Liver (tissue), 10 donors: ENCODE measurements at places on chromosomes 2 and 18. TPM values are rescaled to one million over a fixed set of nuclear protein-coding genes. Genes with fewer than 3 reads are reported as not detected.

DNA sequence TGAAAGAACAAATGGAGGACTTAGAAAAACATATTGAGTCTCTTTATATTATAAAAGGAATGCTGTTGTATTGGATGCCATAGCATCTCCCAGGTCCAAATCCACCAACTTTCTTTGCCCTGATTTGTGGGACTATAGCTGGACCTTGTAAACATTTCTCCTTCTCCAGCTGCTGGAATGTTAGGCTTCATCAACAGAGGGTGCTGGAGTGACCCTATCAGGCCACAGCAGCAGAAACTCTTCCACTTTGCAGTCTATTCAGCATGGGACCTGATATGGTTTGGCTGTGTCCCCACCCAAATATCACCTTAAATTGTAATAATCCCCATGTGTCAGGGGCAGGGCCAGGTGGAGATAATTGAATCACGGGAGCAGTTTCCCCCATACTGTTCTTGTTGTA lies 138.4 kb upstream of the ARL4C start:
- no peak overlapping the region for H3K4me3 ChIP-seq
- H3K27ac ChIP-seq, result no peak overlapping the region
- H3K36me3 ChIP-seq, result no peaks in the 10 kb centered on the region
- no peaks in the 10 kb centered on the region for H3K27me3 ChIP-seq

DNA sequence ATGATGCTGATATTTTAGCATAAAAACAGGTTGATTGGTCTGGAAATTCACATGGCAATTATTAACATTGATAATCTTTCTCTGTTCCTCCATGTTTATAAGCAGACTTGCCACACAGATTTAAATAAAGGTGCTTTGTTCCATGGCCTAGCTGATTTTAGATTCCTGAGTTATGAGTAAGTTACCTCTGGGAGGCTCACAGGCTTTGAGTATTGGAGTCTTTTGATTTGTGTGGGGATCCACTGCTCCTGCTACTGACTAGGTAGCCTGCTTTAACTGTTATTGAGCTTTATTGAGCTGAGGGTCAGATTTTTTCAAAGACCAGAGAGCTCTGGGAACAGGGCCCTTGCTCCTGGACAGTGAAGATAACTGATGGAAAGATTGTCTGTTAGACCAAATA lies 166.1 kb downstream of the ANKRD30B start:
- DNase-seq, result no peak
- H3K36me3 ChIP-seq, result no peaks in the 10 kb centered on the region
- no peaks in the 10 kb centered on the region for H3K4me1 ChIP-seq
- H3K27me3 ChIP-seq, result no peaks in the 10 kb centered on the region

DNA sequence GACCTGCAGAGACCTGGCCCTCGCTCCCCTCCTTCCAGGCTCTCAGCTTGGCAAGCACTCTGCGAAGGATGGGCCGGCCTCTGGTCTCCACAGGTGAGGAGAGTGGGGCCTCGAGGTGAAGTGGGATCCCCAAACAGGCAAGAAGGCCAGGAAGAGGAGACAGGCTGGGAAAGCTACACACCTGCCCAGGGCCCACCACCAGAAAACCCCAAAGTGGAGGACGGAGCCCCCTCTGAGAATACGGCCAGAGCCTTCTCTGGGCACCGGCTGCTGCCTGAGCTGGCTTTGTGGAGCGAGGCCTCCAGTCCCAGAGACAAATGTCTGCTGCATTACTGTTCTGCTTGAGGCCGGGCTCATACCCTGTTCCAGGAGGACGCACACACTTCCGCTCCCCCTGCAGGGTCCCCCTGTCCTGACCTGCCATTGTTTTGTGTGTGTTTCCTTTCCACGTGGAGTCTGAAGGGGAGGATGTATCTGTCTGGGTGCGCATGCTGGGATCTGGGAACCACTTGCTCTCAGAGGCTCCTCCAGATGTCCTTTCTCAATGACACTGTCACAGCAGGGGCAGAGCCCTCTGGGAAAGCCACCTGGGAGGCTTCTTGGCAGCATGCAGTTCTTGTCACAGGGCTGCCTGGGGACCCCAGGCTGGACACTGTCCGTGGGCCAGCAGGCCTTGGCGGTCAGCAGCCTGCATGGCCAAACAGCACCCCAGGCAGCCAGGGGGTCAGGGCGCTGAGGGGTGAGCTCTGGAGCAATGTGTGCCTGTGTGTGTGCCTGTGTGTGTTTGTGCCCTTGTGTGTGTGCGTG lies 20.8 kb downstream of the KCNF1 start:
- H3K4me1 ChIP-seq, result no peaks in the 10 kb centered on the region
- no peak for DNase-seq
- H3K4me3 ChIP-seq, result no peak overlapping the region

- DNase-seq, result no peak
- H3K36me3 ChIP-seq, result no peaks in the 10 kb centered on the region
- H3K27me3 ChIP-seq, result no peaks in the 10 kb centered on the region
- H3K27ac ChIP-seq, result no peak overlapping the region
Observed at GRCh38 chr2:196242131-196242620, 70.8 kb upstream of the STK17B start.

GRCh38 chr18:48265328-48265727 lies 143.9 kb downstream of the ZBTB7C start:
- H3K4me1 ChIP-seq, result no peaks in the 10 kb centered on the region
- no peak overlapping the region for H3K4me3 ChIP-seq
- H3K27me3 ChIP-seq, result no peaks in the 10 kb centered on the region
- no peak overlapping the region for H3K27ac ChIP-seq
- DNase-seq, result no peak

DNA sequence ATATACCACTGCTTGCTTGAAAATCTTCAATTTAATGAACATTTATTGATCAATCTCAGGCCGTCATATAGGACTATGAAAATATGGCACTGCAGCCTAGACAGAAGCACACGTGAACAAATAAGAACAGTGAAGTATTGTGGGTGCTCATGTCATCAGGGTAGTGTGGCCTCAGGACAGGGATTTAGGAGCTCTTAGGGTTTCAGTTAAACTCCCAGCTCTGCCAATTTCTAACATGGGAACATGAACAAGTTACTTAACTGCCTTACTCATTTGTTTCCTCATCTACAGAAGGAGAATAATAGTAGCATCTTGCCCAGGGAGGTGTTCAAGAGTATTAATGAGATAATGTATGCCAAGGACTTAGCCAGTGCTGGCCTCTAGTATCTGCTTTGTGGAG lies 146.0 kb upstream of the MAP3K20 start:
- H3K27ac ChIP-seq, result no peak overlapping the region
- H3K4me1 ChIP-seq, result peaks cover 15% of the 10 kb centered on the region
- no peak for DNase-seq
- no peaks in the 10 kb centered on the region for H3K36me3 ChIP-seq

DNA sequence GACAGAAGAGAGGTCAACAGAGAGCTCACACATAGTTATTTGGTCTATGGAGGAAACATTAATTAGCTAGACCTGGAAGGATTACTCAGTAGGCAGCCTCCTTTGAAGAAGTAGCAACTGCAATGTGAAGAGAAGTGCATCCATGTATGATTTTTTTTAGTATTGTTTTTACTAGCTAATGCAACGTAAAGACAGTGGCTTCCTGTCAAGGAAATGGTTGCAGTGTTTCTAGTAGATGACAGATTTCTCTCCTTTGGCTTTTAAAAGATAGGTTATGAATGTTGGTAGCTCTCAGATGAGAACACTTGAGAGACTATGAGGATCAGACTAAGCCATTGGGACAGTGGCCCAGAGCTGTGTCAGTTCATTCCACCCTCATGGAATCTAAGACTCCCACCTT lies 175.8 kb downstream of the AGPS start:
- no peaks in the 10 kb centered on the region for H3K36me3 ChIP-seq
- H3K27ac ChIP-seq, result no peak overlapping the region
- H3K4me3 ChIP-seq, result no peak overlapping the region
- no peaks in the 10 kb centered on the region for H3K4me1 ChIP-seq
- DNase-seq, result no peak

TLX2 gene
- total RNA-seq, result not detected

FOXD4L1 gene
- 2.5 TPM for total RNA-seq

C18orf54 gene
- 0.42 TPM for total RNA-seq

TXNDC2 gene
- under 0.01 TPM for total RNA-seq
